ENCODE measurements at places on chromosomes 2 and 18.
A peak's percentile ranks its signal among the peaks of the same experiment; 100 is the strongest.

DNA sequence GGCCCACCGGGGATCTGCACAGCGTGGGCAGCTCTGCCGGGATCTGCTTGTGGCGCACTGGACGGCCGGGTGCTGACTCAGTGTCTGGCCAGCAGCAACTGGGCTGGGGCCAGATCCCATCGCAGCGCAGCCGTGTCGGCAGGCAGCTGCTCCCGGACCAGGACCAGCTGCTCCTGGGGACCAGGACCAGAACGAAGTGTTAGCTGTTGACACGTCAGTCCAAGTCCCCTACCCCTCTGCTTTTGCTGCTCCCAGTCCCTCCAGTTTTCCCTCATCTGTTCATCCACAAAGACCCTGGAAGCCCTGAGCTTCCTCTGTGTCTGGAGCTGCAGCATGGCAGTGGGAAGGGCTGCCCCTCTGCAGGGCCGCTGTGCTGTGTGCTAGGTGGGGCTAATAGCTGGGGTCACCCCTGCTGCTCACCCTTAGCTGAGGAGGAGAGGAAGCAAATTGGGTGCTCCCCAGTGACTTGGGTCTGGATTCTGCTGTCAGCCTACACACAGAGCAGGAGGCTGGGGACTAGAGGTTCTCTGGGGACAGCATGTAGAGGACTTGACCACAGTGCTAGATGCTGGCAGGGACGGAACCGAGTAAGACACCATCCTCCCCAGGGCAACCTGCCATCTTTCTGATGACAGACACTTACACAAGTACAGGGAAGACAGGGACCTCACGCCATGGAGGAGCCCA, 16.9 kb upstream of the KIF1A start:
- DNase-seq = no peak

- DNase-seq = no peak
Observed at GRCh38 chr2:8332646-8333045, 349.2 kb upstream of the ID2 start.

DNA sequence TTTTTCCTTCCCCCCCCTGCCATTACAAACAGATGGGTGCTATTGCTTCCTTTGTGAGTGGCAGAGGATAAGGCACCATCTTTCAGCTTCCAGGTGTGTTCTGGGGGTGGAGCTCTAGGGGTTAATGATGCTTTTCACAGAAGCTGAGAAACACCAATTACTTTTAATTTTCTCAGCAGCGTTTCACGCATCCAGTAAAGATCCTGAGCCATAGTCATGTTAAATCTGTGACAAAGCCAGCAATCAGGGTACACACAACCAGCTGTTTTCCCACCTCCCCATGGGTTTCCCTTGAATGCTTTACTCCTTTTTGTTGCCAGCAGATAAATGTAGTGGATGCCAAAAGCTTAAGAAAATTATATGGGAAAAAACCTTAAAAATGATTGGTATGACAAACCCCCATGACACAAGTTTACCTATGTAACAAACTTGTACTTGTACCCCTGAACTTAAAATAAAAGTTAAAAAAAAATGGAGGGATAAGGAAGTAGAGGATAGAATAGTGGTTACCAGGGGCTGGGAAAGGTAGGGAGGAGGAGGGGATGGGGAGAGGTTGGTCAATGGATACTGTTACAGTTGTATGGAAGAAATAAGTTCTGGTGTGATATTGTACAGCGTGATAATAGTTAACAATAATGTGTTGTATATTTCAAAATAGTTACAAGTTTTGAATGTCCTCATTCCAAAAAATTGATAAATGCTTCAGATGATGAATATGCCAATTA, 70.0 kb downstream of the ACOXL start:
- no peak for DNase-seq

DNA sequence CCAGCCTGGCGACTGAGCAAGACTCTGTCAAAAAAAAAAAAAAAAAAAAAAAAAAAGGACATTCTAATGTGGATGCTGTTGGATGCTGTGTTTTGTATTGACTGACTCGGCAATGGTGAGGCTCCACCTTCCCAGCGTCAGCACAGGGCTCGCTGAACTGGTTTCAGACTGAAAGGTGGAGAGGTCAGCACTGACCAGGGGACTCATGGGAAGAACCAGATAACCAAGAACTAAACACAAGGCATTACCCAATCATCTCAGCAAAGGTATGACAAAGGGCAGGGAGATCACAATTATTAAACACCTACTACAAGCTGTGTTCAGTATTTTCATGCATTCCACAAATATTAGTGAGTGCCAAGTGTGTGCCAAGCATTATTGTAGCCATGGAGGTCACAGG, 103.2 kb downstream of the LRATD1 start:
- no peak for DNase-seq

GRCh38 chr2:60934165-60934722, 52.9 kb downstream of the REL start:
- DNase-seq = no peak

DNA sequence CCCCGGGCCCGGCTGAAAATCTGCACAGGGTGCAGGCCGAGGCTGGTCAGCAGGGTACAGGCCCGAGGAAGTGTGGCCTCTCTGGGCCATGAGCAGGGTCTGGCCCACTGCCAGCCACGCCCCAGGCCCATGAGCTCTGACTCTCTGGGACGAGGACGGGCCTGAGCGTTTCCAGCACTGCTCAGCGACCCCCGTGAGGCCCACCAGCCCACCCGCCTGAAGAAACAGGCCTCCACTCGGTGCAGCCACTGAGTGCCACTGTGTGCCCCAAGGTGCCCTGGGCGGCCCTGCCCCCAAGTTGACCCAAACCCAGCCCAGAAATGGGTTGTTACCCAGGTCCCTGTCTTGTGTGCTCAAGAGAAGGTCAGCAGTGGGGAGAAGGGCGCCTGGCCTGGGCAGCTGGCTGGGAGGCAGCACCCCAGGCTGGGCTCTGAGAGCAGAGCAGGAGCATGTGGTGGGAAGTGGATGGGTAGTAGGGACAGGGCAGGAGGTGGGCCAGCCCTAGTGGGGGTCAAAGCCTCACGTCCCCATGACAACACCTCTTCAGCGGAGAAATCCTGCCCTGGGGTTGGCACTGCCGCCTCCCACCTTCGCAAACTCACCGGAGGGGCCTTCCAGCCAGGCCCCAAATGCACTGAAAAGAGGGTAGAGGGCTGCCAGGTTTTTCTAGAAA, 2.1 kb upstream of the SNED1 start:
- DNase-seq = no peak

GRCh38 chr2:231557571-231558217, 27.4 kb upstream of the NMUR1 start:
- peak; percentile 65 for DNase-seq

- DNase-seq = no peak
Observed at GRCh38 chr2:169670215-169670651, 24.0 kb downstream of the CFAP210 start.

Measured in HuH-7.5 (cell line).